Parietal lobe (tissue), 2 donors: ENCODE measurements at places on chromosomes 1 and 21. TPM values are rescaled to one million over a fixed set of nuclear protein-coding genes. Genes with fewer than 3 reads are reported as not detected.

Gene LCE3D
- total RNA-seq = not detected

Gene PPIAL4G
- 2.2 TPM for total RNA-seq

Gene S100A4
- total RNA-seq = 1.3 TPM

Gene MPL
- total RNA-seq = not detected

Gene RGS16
- 0.94 TPM for total RNA-seq
